ENCODE measurements at places on chromosomes 13 and 19.
A peak's percentile ranks its signal among the peaks of the same experiment; 100 is the strongest.

GRCh38 chr13:31768351-31768750 lies 29.0 kb downstream of the RXFP2 start:
- no peak for DNase-seq

DNA sequence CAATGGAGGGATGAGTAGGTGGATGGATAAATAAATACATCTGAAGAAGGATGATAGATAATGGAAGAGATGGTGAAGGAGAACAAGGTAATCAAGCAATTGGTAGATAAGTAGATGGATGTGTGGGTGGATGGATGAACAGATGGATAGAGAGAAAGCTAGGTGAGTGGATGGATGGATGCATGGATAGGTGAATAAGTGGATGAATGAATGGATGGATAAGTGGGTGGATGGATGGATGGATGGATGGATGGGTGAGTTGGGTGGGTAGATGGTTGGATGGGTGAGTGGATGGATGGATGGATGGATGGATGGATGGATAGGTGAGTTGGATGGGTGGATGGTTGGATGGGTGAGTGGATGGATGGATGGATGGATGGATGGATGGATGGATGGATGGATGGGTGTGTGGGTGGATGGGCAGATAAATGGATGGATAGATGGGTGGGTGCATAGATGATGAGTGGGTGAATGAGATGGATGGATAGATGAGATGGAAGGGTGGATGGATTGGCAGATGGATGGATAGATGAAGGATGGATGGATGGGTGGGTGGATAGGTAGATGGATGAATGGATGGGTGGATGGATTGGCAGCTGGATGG lies 6.3 kb downstream of the SEMA6B start:
- DNase-seq, result no peak

DNA sequence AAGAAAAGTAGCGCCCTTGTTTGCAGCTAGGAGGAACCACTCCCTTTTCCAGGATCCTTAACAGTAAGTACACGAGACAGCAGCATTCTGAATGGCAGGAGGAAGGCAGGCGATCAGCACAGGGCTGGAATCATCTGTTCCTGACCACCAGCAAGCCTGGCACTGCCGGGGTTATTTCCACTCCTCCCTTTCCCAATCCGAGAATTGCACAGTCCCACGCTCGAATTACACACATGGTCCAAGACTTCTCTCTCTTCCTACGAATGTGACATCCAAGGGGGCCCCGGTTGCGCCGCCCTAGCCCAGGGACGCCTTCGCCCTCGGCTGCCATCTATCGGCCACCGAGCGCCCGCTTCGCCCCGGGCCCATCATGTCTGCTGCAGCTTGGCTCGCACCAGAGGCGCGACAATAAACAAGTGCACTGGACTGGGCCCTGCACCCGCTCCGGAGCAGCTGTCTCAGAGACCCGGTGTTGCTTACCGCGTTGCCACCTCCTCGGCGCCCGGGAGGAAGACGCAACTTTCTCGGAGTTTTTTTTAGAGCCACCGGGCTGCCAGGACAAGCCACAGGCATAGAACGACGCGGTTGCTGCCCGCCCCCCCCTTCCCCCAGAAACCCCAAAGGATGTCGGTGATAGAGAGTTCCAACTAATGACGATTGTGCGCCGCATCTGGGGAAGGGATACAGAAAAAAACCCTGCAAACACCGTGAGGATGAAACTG lies at the start of gene SLITRK5:
Gene SLITRK5, plus strand, starts transcription at position 341 of the 722 bp plus-strand sequence. CDS start 4,018 bp downstream, outside the sequence.
- peak; percentile 38 for DNase-seq

GRCh38 chr19:49432141-49433073 lies 7.2 kb downstream of the GFY start:
- DNase-seq, result no peak

GRCh38 chr13:49791315-49791710 lies 1.2 kb downstream of the KPNA3 start:
- DNase-seq, result no peak

GRCh38 chr19:12825254-12826131 lies 8.9 kb downstream of the RTBDN start:
- no peak for DNase-seq

- DNase-seq, result no peak
Observed at GRCh38 chr19:2807379-2808128, 12.1 kb upstream of the ZNF554 start.

DNA sequence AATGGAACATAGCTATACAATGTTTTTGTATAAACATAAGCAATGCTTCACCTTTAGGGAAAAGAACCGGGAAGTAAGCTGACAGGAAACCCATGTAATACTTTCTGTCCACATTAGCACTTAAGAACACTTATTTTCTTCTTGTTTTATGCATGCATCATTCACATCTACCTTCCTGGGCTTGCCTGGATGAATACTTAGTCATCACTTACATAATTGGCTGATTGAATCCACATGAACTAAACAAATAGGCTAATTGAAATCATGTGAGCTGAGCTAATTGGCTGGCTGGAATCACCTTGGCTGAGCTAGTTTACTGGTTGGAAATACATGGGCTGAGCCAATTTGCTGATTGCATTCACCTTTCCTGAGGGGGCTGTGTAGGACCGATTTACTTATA lies 78.8 kb downstream of the ZNF726 start:
- no peak for DNase-seq

- DNase-seq, result no peak
Observed at GRCh38 chr13:79187917-79188690, 218.0 kb downstream of the RBM26 start.

GRCh38 chr19:17778251-17778967 lies 16.5 kb upstream of the B3GNT3 start:
- DNase-seq, result peak; percentile 41

DNA sequence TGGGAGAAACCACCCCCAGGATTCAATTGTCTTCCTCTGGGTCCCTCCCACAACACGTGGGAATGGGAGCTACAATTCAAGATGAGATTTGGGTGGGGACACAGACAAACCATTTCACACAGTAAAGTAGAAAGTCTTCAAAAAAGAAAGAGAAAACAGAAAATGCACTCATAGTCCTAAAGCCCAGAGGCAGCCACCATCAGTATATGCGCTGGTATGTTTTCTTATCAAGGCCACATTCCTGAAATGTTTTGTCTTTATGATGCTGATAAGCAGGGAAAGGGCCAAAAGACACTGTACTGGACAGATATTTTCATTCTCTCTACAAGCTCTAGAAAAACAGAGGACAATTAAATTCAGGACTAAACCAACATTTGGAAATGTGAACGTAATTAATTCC lies 375.8 kb upstream of the TSHZ3 start:
- no peak for DNase-seq

GRCh38 chr13:75467040-75467728 lies 14.8 kb downstream of the TBC1D4 start:
- DNase-seq, result no peak

DNA sequence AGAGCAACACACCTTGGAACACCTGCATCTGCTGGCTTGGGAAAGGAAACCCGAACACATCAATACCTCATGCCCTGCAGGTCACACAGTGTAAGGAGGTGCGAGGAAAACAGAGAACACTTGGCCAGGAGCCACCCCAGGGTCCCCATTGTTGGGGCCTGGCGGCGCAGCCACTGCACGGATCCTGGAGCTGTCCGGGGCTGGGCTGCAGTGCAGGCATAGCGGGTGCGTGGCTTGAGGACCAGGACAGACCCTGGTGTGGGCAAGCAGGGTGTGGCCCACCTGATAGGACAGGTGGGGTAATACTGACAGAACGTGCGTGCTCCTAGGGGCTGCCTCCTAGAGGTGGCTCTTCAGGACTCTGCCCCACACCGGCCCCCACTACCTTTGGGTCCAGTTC lies 16.8 kb upstream of the TMEM160 start:
- no peak for DNase-seq

DNA sequence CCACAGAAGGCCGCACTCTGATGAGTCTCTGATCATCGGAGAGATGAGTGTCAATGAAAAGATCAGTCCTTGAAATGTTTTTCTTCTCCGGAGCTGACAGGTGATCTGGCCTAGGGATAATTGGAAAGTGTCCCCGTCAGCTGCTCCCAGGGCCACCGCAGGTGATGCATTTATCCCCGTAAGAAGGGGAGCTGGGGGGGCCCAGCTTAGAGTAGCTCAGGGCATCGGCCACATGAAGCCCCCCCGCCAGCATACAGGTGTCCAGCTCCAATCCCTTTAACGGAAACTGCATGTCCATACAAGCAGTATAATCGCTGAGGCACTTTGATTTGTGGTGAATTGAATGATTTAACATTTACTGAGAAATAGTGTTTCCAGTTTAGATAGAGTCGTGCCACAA lies 27.7 kb downstream of the ATP4B start:
- DNase-seq, result no peak

- DNase-seq, result no peak
Observed at GRCh38 chr13:67821606-67822005, 591.5 kb upstream of the PCDH9 start.

DNA sequence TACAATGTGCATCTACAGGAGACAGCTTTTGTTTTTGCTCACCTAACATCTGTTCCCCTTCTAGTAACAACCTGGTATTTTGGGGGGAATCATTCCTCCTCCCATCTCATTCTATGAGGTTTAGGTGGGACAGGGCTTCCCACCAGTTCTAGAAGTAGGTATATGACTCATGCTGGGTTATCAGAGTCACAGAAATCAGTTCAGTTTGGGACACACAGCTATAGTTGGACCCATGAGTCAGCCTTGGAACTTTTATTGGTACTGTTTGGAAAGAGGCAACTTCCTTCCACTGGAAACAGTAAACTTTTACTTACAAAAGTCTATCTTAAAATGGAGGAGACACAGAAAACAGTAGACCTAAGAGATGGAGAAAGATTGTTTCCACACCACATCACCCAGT lies 185.5 kb downstream of the DNAJC3 start:
- DNase-seq, result no peak

GRCh38 chr13:27792393-27793218 lies at the start of gene GSX1:
Gene GSX1, plus strand, starts transcription at chr13:27792483. Its CDS starts 208 bp downstream, at chr13:27792691.
- no peak for DNase-seq

- DNase-seq, result no peak
Observed at GRCh38 chr13:56019606-56020005, 1121.1 kb upstream of the PRR20A start.

DNA sequence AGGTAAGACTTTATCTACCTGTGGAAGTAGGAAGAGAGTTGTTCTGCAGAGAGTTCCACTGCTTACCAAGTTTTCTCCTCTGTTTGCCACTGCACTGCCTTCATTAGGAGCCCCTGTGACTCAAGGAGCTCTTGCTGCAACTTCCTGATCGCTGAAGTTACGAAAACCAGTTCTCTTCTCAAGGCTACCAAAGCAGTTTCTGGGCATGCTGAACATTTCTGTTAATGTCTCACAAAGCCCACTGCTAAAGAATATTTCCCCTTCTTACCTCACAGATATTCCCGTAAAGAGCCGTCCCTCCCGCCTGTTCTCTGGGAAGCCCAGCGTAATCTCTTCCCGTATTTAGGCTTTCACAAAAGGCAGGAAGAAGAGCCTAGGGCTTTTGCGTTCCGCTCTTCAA lies 82.6 kb upstream of the OXGR1 start:
- DNase-seq, result no peak

DNA sequence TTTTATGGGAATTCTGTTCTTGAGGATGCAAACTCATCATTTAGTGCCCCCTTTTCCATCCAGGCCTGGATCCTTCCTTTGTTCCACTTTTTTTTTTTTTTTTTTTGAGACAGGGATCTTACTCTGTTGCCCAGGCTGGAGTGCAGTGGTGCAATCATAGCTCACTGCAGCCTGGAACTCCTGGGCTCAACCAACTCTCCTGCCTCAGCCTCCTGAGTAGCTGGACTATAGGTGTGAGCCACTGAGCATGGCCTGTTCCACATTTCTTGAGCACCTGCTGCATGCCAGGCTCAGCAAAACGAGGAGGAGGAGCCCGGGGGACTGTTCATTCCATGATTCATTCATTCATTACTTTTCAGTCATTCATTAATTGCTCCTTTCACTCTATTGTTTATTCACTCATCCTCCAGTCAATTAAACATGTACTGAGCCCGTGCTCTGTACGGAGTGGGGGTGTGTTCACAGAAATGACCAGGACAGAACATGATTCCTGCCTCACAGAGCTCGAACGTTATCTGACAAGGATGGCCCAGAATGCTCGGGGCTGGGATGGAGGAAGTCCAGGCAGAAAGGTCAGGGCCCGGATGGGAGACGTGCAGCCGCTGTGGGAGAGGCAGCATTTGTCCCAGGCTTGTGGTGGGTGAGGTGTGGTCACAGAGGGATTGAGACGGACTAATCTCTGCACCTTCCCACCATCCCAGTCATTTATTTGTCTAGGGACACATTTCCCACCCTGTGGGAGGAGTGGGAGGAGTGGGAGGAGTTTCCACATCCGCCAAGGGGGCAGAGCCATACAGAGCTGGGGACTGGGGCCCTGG lies 51.2 kb upstream of the SHKBP1 start:
- DNase-seq, result no peak

GRCh38 chr13:43629691-43630480 lies 156.9 kb downstream of the ENOX1 start:
- no peak for DNase-seq

DNA sequence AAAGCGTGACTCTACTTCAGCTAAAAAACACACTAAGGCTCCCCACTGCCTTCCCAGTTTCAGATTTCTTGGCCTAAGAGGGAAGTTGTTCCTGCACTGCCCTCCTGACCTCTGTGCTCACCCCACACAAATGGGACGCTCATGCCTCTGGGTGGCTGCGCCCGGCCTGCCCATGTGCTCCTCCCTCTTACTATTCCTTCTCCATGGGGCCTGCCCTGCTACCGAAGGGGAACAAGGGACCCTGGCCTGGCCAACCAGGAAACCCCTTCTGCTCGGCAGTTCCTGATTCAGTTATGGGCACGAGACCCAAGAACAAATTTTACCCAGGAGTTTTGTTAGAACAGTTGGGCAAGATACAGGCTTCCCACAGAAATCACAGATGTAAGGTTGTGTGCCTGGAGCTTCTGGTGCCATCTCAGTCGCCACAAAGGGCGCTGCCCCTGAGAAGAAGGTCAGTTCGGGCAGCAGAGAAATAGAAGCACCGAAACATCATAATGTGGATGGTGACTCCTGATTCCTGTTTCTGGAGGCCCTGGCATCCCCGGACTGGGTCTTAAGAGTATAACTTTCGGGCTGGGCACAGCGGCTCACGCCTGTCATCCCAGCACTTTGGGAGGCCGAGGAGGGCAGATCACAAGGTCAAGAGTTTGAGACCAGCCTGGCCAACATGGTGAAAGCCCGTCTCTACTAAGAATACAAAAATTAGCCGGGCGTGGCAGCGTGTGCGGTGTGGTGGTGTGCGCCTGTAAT lies 5.4 kb upstream of the PLPP2 start:
- no peak for DNase-seq

DNA sequence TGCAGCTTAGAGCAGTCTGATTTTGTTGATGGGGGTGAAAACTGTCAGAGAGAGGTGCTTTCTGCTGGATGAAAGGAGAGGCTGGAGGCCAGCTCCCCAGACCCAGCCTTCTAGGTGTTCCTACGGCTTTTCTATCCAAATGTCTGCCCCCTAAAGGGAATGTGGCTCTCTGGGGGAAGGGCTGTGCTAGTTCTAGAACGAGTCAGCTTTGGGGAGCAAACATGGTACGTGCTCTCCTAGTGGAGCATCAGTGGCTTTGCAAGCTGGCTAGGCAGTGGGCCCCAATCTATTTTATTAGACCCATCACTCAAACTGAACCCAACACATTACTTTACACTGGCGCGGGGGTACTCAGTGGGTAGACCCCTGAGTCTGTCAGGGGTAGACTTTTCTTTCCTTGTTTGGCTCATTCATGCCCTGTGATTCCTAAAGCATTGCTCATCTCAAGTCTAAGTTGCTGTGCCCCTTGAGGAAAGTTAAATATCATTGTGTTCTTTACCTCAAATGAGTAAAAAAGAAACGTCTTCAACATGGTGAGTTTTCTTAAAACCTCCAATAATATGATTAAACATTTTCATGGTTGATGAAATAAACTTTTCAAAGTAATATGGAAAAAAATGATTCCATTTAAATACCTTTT lies 254.9 kb downstream of the DLEU7 start:
- no peak for DNase-seq
